H4 (cell line): ENCODE measurements at places on chromosomes 1 and 21.

- DNase-seq, result no peak
Measured at GRCh38 chr1:111499026-111499785, 4.2 kb downstream of the ADORA3 start.

GRCh38 chr1:3219005-3219790, 150.2 kb downstream of the PRDM16 start:
- no peak for DNase-seq

GRCh38 chr1:22290611-22291010, 147.7 kb upstream of the WNT4 start:
- DNase-seq, result no peak

GRCh38 chr1:167401260-167401873, 117.0 kb downstream of the CD247 start:
- DNase-seq, result peak; percentile 52

GRCh38 chr1:7726623-7727022, 44.5 kb upstream of the VAMP3 start:
- no peak for DNase-seq

DNA sequence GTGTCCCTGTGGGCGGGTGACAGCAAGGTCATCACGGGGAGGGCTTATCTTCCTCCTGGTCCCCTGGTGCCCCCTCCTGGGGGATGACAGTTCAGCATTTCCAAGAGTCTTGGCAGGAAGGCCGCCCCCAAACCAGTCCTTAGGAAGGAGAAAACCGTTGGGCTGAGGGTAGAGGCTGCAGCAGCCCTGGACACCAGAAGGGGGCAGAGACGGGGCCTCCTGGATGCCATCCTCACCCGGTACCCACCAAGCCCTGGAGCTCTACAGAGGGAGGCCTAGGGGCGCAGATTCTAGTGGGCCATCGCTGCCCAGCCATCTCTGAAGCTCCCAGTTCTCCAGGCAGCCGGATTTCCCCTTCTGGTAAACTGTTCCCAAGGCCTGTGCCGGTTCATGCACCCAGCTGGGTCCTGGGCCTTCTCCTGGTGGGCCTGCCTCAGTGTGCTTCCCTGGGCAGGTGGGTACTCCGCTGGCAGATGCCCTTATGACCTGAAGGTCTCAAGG, 14.8 kb upstream of the ZNF669 start:
- no peak for DNase-seq

DNA sequence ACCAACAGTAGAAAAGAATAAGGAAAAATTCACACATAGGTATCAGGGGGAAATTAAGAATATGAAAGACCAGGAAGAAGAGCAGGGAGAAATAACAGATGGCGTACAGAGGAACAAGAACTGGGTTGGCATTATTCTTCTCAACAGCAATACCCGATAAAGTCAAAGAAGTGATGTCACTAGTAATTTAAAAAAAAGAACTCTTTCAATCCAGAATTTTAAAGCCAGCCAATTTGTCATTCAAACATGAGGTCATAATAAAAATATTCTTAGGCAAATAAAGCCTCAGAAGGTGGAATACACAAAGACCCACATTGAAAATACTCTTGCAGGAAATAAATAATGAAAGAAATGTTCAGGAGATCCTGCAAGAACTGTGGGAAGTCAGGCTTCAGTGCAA, 8.8 kb downstream of the NCMAP start:
- no peak for DNase-seq

GRCh38 chr1:183291802-183292514, 105.9 kb downstream of the LAMC2 start:
- DNase-seq, result no peak

GRCh38 chr1:3061566-3061965, 7.4 kb upstream of the PRDM16 start:
- DNase-seq, result no peak

- DNase-seq, result peak; percentile 51
Measured at GRCh38 chr1:202697038-202697437, 13.2 kb downstream of the SYT2 start.

GRCh38 chr21:39347537-39347936, 1.4 kb downstream of the HMGN1 start:
- no peak for DNase-seq

GRCh38 chr1:117359561-117360289, 7.5 kb upstream of the MAN1A2 start:
- no peak for DNase-seq

GRCh38 chr1:182303778-182304177, 87.8 kb downstream of the GLUL start:
- DNase-seq, result no peak

- no peak for DNase-seq
Measured at GRCh38 chr1:20185834-20186782, at the start of the genes PLA2G2C and UBXN10. PLA2G2C (minus strand) TSS chr1:20186518; CDS start chr1:20177363, 9,155 bp downstream. UBXN10 (plus strand) TSS chr1:20186096; CDS start chr1:20190562, 4,466 bp downstream.

GRCh38 chr1:32947669-32948389, 16.8 kb downstream of the RNF19B start:
- no peak for DNase-seq
